Endothelial cell of umbilical vein (primary cell): ENCODE measurements at places on chromosomes 16 and 17.

GRCh38 chr16:64910356-64910755 lies 211.5 kb downstream of the CDH11 start:
- DNase-seq, result no peak

- DNase-seq, result peak; percentile 92
Observed at GRCh38 chr17:64448665-64449512, at the start of gene MILR1. MILR1 (plus strand) TSS chr17:64449115; CDS start chr17:64449169, 54 bp downstream.

GRCh38 chr16:8964462-8964861 lies 756 bp upstream of the USP7 start:
- no peak for DNase-seq

DNA sequence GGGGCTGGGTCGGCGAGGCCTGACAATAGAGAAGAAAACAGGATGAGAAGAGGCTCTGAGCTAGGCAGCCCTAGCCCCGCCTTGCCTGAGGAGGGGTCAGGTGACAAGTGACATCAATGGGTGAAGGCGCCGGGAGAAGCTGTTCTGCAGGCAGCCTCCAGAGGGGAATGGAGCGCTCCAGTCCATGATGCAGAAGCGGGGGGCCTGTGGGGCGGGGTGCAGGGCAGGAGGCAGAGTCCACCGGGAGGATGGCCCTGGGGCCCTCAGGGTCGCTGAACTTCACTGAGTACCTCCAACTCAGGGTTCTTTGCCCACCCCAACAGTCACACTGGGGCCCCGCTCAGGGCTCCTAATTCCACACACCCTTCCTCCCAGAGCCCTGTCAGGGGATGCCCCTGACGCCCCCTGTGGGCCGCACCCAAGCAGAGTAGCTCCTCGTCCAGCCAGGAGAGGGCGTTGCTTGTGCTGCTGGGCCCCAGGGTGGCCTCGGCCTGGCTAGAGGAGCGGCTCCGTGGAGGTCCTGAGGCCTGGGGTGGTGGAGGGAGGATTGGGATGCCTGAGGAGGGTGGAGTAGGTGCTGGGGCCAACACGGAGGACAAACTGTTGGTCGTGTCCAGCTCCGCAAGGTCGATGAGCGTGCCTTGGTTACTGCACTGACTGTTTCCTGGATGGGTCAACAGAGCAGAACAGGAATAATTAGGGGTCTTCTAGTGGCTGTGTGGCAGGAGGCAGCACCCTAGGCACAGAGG lies 20.8 kb downstream of the GGA3 start:
- DNase-seq, result peak; percentile 45

DNA sequence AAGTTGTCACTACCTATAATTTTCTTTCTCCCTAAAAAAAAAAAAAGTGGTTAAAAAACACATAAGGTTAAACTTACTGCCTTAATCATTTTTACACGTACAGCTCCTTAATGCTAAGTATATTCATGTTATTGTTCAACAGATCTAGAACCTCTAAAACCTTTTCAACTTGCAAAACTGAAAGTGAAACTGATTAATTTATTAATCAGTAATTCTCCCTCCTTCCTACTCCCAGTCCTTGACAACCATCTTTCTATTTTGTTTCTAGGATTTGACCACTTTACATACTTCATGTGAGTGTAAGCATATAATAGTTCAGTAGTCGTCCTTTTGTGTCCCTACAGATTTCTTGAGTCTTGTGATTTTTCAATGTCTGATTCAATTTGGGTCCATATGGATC lies 251.4 kb upstream of the KIF2B start:
- DNase-seq, result no peak

DNA sequence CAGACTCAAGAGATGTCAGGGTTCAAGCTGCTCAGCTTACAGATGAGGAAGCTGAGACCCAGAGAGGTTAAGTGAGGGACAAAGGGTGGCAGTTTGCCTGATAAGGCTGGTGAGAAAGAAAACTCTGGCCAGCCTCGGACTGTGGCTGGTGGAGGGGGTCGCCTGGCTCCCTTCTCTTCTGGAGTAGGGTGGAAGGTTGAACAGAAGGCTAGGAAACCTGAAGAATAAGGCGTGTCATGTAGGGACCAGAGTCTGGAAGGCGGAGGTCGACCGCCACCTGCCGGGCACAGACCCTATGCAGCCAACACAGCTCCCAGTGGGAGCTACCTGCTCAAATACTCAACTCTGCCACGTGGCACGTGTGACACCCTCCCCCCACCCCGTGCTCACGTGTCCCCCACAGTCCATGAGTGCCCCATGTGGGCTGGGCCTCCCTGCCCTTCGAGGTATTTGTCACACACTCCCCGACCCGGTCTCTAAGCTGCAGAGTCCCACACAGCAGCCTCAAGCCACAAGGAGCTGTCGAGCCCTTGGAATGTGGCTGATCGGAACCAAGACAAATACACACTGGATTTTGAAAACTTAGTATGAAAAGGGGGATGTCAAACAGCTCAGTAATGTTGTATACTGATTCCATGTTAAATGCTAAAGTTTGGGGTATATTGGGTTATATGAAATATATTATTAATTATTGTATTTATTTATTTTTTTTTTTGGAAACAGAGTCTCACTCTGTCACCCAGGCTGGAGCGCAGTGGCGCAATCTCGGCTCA lies 11.8 kb downstream of the HID1 start:
- no peak for DNase-seq

DNA sequence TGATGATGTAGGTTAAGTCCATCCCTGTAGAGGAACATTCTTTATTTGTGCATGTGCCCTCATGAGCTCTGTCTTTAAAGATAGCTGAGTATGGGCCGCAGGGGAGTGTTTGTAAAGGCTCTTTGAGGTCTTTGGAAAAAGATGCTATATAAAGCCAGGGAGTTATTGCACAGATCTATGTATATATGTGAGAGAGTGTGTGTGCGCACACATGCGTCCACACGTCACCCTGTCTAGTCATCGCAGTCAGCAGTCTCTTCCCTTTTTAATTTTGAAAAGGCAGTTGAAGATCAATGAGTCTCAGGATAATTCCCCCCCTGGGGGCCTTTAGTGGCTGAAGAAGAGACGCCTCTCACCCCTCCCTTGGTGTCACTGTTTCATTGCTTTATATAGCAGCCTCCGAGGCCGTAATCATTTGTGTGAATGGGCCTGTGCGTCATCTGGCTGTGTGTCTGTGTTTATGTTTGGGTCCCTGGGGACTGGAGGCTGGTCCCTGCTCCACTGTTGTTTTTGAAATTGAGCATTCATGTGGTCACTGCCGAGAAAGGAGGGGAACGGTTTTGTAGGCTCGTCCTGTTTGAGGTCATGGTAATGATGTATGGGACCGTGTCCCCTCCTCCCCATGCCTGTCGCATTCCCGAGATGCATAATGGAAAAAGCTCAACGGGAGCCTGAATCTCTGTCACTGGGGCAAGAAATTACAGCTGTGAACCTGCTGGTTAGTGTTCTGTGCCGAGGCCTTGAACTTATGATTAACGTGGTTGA lies 143.9 kb downstream of the SNX29 start:
- no peak for DNase-seq
